ENCODE measurements at places on chromosomes 7 and 10.

DNA sequence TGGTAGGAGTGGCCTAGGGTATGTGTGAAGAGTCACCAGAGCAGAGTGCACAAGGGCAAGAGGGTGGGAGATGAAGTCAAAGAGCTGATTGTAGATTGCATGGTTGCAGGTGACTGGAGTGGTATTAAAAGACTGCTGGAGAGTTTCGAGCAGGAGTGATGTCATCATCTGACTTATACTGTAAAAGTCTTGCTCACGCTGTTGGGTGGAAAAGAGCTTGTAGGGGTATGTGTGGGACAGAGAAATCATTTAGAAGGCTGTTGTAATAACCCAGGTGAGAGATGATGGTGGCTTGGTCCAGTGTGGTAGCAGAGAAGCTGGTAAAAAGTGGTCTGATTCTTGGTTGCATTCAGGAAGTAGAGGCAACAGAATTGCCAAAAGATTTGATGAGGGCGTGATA is 184.1 kb downstream of the ABCA13 start:
- DNase-seq: no peak

GRCh38 chr10:128137877-128138276 is 11.7 kb upstream of the MKI67 start:
- DNase-seq: no peak

DNA sequence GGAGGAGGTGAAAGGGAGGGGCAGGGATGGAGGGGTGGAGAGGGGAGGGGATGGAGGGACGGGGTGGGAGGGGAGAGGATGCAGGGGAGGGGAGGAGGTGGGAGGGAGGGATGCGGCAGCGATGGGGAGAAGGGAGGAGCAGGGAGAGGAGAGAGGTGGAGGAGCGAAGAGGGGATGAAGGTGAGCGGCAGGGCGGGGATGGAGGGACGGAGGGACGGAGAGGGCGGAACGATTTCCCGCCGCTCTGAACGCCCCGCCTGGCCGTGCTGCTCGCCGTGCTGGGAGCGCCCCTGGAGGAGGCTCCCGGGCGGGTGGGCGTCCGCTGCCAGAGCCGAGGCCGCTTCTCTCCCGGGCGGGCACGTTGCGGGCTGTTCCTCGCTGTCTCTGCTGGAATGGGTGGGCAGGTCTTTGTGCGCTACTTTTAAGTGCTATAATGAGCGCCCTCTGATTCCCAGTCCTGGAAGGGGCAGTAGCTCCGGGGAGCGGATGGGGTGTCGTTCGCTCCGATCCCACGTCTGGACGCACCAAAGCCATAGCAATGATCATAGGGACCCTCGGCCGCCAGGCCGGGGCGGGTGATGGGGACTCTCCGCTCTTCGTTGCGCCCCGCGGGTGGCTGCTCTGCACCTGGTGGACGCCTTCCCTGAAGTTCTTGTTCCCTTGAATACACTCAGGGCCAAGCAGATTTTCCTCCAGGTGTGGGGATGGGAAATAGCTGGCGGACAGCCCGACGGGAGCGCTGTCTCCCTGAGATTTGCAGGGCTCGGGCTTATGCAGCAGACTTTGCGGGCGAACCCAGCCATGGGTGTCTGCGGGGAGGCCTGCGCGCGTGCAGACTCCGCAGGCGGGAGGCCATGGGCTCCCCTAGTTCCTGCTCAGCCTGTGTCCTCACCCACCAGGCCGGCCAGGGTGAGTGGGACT is 81.1 kb upstream of the CPXM2 start:
- DNase-seq: peak; percentile 54

DNA sequence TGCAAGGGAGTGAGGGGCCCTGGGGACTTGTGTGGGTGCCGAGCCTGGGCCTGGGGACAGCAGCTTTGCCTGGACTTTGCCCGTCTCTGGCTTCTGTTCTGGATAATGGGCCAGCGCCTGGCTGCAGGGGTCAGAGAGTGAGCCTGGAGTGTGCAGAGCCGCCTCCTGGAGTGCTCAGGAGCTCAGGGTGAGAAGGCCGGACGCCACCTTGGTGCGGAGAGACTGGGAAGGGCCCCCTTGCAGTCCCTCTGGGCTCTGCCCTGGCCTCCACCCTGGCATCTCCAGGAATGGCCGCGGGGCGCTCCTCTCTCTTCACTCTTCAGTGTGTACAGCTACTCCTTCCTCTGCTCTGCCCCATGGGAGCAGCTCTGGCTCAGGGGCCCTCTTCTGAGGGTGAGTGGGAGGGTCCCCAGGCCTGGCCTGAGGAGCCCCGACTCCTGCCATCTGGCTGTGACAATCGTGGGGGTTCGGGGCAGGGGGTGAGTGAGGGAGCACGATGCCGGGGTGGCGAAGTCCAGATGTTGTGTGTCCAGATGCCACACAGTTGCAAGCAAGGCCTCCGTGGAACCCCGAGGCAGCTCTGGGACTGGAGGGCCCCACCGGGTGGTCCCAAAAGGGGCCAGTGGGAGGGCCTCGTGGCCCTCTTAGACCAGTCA is 187.1 kb downstream of the DNAJB6 start:
- no peak for DNase-seq

GRCh38 chr7:80187279-80187678 is 52.6 kb downstream of the GNAI1 start:
- no peak for DNase-seq

DNA sequence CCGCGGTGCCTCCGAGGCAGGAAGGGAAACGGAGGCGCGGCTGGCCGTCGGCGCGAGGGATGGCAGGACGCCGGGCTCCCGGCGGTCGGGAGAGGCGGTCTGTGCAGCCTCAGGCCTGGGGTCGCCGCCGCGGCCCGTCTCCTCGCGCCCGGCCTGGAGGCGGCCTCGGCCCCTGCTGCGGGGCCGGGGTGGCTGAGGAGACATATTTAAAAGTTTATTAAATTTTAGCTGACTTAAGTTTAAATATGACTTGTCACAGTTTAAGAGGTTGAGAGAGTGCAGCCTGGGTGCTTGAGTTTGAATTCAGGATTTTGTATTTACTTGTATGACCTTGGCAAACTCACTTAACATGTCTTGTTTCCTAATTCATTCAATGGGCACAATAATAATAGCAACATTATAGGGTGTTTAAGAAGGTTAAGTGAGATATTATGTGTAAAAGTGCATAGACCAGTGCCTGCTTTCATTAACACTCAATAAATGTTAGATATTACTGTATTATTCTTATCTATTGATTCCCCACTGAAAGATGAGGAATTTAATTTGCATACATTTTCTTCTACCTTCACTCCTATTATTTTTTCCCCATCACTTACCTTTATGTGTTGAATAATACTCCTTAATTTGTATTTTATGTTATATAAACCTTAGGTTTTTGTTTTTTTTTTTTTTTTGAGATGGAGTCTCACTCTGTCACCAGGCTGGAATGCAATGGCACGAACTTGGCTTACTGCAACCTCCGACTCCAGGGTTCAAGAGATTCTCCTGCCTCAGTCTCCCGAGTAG is 718 bp downstream of the DYNC2I1 start:
- no peak for DNase-seq

- peak; percentile 50 for DNase-seq
Measured at GRCh38 chr7:29988424-29989256, 961 bp downstream of the SCRN1 start.

- peak; percentile 70 for DNase-seq
Measured at GRCh38 chr7:157675427-157675927, 338.7 kb downstream of the DNAJB6 start.

GRCh38 chr10:44341886-44342285 is 43.0 kb downstream of the CXCL12 start:
- DNase-seq: no peak

DNA sequence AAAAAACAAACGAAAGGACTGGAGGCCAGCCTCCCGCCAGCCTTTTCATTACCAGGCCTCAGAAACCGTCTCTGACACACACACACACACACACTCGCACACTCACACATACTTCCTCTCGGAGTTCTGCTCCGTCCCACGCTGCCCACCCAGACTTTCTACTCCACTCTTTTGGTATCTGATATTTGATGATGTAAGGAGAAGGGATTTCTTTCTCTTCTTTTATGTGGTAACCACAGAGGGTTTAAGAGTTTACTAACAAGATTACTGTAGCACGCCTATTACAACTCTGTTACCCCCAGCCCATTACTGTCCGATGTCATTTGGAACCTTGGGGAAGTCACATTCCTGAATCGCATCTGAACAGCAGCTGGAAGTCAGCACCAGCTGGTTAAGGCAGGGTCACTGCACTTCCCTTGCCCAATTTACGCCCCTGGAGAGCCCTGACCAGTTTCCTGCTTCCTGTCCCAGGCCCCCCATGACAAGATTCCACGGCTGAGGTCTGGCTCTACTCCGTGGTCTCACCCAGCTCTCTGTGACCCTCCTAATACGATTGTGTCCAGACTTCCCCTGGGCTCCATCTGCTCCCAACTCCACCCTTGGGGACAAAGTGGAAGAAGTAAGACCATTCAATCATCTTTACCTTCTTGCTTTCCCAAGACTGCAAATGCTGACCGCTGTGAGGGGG is 1.1 kb downstream of the DENND2A start:
- peak; percentile 85 for DNase-seq

DNA sequence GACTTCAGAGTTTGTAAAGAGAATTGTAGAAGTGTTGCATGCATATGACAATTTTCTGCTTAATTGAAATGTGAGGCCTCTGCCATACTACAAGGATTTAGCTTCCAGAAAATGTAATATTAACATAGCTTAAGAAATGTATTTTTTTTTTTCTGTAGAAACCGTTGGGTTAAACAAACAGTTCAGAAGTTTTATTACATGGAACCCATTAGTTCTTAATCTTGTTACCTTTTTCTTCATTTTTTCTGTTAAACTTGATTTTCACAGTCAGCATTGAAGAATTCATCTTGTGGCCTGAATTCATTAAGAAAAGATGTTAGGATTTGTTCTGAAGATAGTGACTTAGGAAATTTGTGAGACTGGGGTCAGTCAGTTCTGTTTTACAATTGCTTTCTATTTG is 4.9 kb downstream of the PTEN start:
- no peak for DNase-seq

- peak; percentile 43 for DNase-seq
Measured at GRCh38 chr7:32204361-32205018, 134.3 kb upstream of the PDE1C start.

DNA sequence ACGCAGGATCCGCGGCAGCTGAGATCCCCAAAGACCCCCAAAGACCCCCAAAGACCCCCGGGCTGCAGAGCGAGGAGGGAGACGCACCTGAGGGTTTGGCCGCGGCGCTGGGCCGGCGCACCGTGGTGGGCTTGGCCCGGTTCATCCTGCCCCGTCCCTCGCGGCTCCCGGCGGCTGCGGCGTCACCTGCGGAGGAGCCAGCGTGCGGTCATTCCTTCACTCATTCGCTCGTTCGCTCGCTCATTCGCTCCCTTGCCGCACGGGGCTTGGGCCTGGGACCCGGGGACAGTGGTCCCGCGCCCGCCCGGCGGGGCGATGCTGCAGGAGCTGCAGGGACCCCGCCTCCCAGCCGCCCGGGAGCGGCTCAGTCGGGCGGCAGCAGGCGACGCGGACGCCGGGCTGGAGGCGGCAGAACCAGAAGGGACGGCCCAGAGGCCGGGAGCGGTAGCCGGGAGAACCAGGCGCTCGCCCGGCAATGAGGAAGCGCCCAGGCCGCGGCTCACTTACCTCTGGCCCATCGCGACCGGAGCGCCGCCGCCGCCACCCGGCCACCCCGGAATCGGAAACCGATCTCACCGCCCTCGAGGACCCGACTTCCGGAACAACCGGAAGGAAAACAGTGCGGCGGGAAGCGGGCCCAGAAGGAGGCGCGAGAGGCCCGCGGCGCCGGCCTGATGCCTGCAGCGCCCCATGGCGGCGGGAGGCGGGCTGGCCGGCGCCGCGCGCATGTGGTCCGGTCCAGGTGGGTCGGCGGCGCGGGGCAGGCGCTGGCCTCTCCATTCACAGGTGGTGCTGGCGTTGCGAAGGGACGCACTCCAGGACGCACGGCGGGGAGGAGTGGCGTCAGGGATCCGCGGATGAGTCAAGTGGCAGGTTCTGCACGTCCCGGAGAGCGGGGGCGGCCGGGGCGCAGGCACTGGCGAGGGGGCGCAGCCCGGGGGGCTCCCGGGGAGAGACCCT is at the start of gene INTS1:
Gene INTS1, minus strand, starts transcription at position 574 of the 960 bp plus-strand sequence. Its CDS starts 429 bp downstream, at position 145.
- DNase-seq: peak; percentile 94

DNA sequence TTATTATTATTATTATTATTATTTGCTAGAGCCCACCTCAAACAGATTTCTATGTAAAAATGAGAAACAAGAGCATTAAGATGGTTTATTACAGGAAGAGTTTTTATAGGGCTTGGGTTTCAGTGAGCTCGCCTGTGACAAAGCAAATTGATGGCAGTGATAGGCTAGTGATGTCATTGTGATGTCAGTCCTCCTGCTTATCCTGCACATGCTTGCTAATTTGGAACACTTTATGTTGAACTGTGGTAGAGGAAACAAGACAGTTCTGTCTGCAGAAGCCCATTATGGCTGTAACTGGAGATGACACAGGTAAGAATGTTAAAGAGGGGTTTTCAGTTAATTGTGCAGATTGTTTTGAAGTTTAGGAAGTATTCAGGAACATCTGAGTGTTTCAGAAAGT is 68.3 kb downstream of the CREM start:
- no peak for DNase-seq

DNA sequence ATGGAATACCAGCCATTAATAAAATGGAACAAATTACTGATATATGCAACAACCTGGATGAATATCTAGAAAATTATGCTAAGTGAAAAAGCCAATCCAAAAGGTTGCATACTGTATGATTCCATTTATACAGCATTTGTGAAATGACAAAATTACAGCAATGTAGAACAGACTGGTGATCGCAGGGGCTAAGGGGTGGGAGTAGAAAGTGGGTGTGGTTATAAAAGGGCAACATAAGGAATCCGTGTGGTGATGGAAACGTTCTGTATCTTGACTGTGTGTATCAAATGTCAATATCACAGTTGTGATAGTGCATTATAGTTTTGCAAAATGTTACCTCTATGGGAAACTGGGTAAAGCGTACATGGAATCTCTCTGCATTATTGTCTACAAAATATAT is 15.0 kb downstream of the CEP41 start:
- no peak for DNase-seq

DNA sequence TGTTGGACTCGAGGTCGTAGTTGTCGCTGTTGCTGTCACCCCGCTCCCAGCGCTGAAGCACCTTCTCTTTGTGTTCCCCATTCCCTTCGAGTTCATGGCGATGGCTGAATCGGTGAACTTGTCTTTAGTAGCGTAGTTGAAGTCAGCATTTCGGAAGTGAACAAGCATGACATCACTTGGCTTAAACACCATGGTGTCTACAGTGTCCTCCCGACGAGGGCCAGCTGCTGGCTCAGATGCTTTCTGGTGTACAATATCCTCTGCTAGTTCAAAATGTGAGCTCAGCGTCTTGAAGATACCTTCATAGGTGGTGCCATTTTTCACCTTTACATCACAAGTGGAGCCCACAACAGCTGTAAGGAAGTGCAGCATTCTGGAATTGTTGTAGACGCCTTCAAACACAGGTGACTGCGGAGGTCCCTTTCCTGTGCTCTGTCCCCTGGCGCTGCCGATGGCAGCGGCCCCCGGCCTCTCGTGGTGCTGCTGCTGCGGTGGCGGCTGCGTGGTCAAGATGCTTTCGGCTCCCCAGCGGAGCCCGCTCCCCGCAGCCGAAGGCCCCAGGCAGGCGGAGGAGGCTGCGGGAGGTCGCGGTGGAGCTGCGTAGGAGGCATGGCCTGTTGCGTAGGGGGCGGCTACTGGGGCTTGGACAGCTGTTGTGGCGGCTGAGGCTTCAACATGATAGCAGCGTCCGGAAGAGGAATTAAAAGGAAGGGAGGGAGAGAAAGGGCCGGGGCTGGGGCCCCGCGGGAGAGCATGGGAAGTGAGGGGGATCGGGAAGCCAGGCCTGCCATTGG is 59.3 kb downstream of the ANKMY2 start:
- peak; percentile 70 for DNase-seq
